ENCODE measurements at places on chromosomes 2 and 18.

- no peak for DNase-seq
These were observed 20.6 kb downstream of the ADCY3 start for GRCh38 chr2:24899361-24899910.

DNA sequence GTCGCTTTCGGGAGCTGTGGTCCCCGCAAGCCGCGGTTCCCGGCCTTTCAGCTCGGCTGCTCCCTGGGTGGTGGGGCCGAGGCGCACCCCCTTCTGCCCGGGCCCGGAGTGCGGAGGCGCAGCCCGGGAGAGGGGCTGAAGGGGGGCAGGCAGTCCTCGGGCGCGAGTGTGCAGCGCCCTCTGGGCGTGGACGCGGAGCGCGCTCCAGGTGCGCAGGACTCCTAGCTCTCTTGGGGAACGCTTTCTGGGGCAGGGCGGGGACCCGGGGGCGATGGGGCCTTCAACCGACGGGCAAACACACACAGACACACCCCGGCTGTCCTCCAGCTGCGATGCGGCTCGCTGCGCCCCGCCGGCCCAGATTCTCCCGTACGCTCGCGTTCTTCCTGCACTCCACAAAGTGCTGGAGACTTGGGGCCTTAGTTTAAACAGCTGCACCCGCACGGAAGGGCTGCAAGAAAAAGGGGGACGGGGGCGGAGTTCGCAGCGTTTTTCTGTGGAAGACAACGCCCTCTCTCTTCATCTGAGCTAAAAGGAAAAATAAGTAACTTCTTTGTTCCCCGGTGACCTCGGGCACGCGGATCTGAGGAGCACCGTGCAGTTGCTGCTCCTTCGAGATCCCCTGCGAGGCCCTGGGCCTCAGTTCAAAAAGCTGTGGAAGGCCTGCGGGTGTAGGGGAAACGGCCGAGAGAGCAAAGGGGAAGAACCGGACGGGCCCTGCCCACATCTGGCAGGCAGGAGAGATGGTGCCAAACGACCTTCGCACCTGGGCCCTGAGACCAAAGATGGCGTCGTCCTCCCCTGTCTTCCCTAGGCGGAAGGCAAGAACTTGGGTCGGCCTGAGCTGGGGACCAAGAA lies 593 bp upstream of the SDC1 start:
- DNase-seq: no peak

DNA sequence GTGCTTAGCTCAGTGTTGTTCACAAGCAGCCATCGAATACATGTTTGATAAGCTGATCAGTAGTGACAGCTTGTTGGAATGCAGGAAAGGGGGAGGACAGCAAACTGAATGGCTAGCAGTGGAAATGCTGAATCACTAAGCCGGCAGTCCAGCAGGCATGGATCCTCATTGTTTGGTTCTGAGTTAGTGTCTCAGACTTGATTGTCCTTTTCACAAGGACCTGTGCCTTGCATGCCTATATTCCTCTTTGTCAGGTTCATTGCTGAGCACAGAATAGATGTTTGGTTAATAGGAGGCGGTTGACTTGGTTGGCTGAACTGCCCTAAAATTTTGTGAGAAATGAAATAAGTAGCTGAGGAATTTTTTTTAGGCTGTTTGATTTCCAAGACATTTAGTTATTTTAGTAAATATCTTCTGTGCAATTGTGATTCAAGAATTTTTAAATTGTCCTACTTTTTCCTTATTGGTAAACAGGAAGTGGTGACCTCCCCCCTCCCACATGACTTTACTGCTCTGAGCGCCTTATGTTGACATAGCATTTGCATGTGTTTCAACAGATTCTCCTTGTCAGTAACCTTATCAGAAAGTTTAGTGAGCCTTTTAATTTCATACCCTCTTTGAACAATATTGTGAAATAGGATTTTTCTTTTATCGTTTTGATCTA lies 21.4 kb upstream of the STON1 start:
- no peak for DNase-seq

DNA sequence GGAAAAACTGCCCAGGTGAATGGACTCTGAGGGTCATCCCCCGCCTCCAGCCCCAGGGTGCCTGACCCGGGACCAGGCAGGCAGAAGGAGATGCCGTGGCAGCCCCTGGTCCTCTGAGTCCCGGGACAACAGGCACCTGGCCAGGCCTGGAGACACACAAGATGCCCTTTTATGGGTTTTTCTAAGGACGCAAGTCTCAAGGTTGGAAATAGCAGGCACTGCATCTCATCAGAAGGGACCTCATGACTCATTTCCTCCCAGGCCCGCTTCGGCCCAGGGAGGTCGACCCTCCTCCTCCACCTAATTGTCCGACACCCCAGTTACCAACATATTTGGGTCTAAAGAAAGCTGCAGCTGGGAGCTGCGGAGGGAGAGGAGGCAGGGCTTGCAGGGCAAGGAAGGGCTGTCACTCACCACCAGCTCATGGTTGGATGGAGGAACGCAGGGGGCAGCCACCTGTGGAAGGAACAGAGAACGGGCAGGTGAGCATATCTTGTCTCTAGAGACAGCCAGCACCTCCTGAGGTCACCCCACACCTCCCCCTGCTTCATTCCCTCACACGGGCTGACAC lies 82.9 kb downstream of the TNS1 start:
- no peak for DNase-seq

GRCh38 chr18:49677081-49677480 lies 115.2 kb downstream of the LIPG start:
- DNase-seq: no peak

DNA sequence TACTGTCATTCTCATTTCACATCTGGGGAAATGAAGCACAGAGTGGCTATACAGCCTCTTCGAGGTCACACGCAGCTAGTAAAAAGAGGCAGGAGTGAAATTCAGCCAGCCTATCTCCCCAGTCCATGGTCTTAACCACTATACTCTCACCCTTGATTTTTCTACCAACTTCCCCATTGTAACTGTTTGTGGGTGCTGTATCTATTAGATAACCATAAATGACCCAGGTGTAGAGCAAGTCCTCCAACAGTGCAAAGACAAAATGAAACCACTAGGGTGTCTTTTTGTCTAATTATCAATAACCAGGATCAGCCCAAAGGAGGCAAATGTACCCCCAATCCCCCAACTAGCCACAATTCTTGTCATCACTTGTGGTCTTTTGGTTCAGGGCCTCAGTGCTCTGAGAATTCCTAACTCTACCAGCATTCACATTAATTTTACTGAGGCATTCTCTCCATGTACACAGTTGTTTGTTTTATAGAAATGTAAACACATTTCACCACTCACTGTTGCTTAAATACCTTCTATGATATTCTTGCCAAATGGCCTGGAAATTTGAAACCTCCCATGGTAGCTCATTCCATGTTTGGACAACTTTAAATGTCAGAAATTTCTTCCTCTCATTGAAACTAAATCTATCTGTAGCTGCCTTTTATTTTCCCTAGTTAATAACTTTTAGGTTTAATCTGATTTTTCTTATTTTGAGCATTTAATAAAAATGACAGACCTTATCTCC lies 58.7 kb downstream of the SLC40A1 start:
- DNase-seq: no peak

- no peak for DNase-seq
These were observed 24.3 kb downstream of the INPP5D start for GRCh38 chr2:233084488-233084887.

- no peak for DNase-seq
These were observed 2.7 kb upstream of the GKN1 start for GRCh38 chr2:68971591-68972231.

GRCh38 chr2:234594715-234595114 lies 97.8 kb upstream of the ARL4C start:
- DNase-seq: no peak

DNA sequence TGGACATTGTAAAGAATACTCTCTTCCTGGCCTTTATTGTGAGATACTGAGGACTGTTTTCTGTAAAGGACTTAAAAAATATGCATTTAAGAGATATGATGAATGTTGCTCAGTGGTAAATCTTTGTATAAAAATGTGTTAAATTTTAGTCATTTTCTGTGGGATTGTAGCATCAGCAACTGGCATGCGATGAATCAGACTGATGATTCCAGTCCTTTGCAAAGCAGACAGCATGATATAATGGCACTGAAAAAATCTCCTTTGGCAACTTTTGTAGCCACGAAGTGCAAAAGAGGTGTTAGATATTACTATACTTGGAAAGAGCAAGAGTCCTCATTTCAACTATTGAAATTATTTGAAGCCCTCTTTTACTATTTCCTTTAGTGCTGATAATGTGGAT lies 678.7 kb downstream of the PLCL1 start:
- DNase-seq: no peak

DNA sequence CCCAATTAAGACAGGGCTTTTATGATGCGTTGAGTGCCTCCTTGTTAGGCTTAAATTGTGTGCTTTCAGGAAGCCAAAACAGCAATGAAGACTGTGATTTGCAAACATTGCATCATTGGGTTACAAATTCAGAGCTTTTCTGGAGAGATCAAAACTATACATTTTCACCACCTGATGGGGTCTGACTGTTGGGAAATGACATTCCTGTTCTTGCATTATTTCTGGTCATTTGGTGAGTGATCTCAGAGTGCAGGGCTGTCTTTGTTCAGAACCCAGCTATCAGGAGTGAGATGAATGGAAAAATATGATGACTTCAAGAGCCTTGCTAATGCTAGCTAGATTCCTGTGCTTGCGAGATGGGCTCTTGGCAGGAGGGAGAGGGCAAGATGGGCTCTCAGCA lies 39.1 kb downstream of the SH3RF3 start:
- DNase-seq: no peak

DNA sequence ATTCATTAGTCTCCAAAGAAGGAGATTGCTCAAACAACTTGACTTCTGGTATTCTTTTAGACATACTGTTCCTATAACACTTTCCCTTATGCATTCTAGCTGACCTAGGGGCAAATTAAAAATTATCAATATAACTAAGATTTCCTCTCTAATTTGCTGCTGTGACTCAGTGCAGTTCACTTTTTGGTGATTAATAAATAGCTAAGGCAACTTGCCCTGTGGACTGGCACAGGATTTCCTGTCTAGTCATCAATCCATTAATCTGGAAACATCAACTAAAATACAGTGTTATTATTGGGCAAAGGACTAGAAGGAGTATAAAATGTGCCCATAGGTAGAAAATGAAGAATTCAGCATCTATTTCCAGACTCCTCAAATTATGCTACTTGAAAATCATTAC lies 83.5 kb upstream of the SERPINE2 start:
- no peak for DNase-seq

GRCh38 chr18:76145521-76146376 lies 349.3 kb downstream of the ZNF516 start:
- DNase-seq: no peak

DNA sequence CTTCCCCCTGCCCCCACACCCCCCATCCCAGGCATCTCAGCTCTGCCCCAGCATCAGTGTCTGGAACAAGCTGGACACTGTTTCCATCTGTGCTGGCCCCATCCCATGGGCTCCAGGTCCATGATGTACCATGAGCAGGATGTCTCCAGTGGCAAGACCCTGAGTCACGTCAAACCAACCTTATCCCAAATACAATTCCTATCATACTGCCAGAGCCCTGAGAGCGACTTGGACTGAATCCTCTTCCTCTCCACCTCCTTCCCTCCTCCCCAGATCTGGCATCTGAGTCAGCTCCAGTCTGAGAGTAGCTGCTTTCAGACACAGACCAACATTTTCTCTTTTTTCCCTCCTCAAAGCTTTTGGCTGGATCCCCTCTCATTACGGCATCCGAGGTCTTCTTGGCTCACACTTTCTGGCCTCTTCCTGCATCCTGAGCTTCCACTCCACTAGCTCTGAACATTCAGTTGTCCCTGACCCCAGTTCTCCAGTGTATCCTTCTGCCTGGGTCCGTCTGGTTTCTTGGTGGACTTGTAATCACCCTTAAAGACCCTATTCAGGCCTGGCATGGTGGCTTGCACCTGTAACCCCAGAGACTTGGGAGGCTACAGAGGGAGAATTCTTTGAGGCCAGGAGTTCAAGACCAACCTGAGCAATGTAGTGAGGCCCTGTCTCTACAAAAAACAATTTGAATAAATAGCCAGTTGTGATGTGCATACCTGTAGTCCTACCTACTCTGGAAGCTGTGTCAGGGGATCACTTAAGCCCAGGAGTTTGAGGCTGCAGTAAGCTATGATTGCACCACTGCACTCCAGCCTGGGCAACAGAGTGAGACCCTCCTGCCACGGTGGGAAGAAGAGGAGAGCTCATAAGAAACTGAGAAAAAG lies 68.3 kb downstream of the ACKR3 start:
- DNase-seq: no peak

GRCh38 chr2:233801357-233802131 lies 23.4 kb downstream of the MROH2A start:
- DNase-seq: no peak

DNA sequence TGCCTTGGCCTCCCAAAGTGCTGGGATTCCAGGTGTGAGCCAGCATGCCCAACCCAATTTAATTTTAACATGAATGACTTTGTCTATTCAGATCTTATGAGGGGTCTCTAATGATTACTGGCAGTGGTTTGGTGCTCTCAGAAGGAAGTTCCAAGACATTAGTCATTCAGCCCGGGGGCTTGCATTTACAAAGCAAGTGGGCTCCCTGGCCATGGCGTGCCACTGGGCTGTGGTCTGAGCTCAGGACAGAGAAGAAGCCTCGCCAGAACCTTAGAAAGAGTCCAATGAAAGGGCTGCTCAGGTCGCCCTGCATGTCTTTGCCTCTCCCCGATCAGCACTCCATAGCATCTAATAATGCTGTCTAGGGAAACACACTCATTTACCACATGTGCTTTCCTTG lies 182.6 kb upstream of the CHAC2 start:
- no peak for DNase-seq

DNA sequence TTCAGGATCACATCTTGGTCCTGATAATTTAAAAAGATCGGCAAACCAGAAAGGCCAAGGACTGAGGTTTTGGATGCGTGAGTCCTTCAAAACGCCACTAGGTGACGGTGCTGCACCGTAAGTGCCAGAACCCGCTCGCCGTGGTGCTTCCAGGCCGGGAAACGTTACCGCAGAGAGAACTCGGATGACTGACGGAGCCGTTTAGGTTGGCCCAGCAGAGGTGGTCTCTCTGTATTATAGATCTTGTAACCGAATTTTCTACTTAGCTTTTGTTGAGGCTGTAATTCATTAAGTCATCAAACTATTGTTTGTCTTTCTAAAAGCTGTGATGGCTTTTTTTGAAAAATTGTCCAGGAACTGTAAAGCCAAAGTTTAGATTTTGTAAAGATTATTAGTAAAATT lies 39.8 kb upstream of the ADCYAP1 start:
- DNase-seq: peak; percentile 9

- DNase-seq: no peak
These were observed 179.1 kb downstream of the HAUS1 start for GRCh38 chr18:46283268-46283667.

DNA sequence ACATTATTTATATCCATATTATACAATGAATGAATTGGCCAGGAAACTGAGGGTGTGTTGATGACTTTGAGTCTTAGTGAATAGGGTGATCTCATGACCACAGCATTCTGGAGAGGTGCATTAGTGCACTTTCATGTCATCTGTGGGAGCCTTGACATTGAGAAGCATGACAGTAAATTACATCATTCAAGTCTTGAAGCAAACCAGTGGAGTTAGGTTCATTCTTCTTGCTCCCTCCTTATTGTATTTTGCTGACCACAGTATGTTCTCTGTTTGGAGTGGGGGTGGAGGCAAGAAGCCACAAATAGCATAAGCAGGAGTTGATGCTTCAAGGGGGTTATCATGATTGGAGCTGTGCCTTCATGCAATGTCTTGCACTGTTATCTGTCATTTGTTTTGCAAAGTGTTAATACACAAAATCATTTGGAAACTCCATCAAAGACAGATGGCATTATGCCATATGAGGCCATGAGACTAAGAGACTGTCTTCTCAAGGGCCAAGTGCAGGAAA lies 680.2 kb downstream of the NYAP2 start:
- DNase-seq: no peak
